ENCODE measurements at places on chromosomes 1 and 21.

DNA sequence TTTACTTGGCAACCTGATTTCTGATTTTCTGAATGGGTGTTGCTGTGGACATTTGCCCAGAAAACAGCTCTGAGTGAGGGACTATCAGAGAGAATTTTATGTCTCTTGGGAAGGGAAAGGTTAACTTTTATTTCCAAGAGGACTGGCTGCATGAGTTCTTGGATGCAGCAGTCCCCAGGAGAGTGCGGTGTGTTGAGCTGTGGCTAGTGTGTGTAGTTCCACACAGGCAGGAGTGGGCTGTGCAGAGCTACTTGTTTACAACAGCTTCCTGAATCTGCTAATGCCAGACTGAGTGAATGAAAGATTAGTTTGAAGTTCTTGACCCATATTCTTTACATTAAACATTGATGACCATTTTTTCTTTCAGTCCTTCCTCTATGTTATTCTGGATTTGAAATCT, 41.0 kb upstream of the APOBEC4 start:
- no peak for DNase-seq

GRCh38 chr1:169201084-169201619, 94.7 kb downstream of the ATP1B1 start:
- DNase-seq, result no peak

DNA sequence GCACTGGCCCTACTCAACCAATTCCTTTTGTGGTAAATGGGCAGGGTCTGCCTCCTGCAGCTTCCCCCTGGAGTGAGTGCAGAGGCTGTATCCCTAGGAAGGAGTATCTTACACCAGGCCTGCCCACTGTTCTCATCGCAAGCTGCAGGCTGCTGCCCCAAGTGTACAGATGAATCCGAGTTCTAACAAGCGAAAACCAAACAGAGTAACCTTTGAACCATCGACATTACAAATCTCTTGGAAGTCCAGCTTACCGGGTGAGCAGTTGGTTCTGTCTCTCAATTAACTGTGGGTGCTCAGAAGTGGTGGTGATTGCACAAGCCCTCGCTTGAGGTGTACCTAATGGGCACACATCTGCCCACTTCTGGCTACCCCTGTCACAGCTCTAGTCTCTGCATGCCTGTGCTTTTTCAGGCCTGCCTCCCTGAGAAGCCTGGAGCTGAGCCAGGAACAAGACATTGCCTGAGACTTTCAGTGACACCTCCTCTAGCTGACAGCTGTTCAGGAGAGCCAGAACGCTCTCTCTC, 22.7 kb downstream of the INAVA start:
- DNase-seq, result no peak

GRCh38 chr1:24929398-24930259, 447 bp downstream of the RUNX3 start:
- DNase-seq, result peak; percentile 47

DNA sequence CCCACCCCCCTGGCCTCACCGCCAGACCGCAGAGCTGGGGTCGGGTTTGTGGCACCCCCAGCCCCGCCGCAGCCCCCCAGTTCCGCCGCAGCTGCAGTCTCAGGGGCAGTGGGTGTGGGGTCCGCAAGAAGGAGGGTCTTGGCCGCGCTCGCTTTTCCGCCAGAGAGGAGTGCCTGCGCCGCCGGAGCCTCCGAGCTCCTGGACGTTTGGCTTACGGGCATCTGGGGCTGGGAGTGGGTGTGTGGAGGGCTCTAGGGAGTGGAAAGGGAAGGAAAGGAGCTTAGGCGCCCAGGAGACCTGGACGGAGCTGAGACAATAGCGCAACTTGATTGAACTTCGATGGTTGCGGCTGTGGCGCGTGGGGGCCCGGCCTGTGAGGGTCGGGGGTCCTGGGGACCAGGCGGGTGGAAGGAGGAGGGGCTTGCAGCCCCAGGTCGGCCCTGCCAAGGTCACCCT, 88.8 kb upstream of the IPO9 start:
- DNase-seq, result no peak

GRCh38 chr1:222967466-222968240, 152.8 kb downstream of the DISP1 start:
- no peak for DNase-seq

GRCh38 chr1:173161510-173162221, 45.5 kb downstream of the TNFSF4 start:
- no peak for DNase-seq

- DNase-seq, result no peak
Observed at GRCh38 chr1:43492826-43493225, 37.9 kb upstream of the PTPRF start.

GRCh38 chr1:22418312-22418711, 33.3 kb upstream of the ZBTB40 start:
- DNase-seq, result no peak

DNA sequence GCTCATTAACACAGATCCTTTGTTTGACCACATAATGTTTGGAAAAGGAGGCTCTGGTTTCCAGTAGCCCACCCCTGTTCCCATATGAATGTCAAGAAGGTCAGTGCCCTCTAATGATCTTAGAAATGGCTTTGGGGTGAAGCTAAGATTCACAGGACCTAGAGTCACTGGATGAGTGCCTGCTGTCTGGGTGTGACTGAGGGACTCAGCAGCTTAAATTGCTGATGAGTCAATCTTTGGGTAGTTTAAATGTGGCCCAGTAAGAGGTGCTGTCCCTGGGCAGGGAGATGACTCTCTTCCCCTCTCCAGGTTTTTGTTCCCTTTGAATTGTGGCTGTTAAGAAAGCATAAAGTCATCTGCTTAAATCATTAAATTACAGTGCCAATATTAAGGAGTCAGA, 50.6 kb downstream of the L1TD1 start:
- DNase-seq, result no peak

DNA sequence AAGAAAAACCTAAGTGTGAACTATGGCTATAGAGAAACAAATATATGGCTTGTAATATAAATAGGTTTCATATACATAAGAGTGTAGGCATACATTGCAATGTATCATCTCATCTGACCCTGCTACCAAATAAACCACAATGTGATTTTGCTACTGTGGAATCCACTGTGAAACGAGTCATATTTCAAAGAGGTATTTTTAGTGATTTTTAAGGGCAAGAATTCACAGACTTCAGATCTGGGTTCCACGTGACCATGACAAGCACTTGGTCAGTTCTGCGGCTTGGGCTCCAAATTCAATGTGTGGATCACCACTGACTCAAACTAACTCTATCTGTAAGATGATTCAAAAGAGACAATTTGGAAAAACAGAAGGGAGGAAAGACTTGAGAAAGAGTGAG, 147.0 kb upstream of the ERG start:
- no peak for DNase-seq

GRCh38 chr1:234686035-234686434, 76.1 kb upstream of the IRF2BP2 start:
- no peak for DNase-seq

DNA sequence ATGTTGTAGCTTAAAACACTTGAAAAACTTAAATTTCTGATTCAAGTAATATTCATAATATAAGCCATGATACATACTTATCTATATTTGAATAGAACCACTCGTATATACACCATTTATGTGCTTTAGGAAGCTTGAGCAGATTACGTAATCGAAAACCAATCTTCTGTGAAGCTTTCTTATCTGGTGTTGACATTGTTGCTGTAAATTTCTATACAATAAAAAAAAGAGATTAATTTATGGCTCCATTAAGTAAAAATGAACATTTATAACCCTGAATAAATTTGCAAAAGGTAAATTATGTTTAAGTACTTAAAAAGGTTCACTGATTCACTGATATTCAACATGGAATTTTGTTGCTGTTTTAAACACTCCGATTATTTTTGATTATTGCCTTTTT, 21.4 kb downstream of the LIN9 start:
- no peak for DNase-seq

DNA sequence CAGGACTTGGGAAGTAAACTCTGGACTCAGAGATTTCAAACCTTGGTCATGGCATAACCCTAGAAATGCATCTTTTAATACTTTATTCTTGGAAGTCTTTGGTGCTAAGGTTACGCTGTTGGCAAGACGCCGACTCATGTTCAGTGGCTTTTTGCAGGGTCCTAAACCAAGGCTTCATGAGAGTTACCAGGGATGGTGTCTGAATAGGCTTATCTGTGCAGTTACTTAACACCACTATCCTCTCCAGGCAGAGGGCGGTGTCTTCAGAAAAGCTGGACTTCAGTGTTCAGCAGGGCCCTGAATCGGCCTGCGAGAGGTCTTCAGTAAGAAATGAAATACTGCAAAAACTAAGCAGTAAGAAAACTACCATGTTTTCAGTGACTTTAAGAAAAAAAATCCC, 58.3 kb downstream of the SIM2 start:
- no peak for DNase-seq

DNA sequence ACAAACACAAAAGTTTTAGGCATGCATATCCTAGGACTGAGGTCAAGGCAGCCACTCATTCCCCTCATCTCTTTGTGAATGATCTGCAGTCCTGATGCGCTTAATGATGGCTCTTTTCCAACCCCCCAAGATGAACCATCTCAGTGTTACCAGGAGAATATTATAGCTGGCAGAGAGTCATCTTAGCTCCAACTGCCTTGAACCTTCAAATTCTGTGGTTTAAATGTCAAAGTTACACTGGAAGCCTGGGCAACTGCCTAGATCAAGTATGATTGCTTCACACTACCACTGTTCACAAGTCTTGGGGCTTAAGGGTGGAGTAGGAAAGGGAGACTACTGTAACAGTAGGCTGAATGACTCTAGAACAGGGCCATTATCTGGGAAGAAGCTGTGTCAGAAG, 8.0 kb upstream of the MYBPHL start:
- DNase-seq, result no peak

DNA sequence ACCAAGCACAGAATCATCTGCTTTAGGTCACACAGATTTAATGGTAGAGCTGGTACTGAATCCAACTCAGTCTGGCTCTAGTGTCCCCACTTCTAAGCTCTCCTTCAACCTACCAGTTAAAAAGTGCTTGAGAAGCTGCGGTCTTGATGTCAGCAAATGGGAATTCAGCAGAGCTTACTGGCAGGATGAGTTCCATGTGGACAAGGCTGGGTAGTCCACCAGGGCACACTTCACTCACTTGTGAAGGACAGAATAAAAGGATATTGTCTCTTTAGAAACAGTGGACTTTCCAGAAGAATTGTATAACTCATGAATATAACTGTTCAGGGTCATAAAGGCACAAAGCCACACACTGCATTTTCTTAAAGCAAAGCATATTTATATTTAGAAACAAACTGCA, 35.1 kb upstream of the GUCA2B start:
- DNase-seq, result no peak

DNA sequence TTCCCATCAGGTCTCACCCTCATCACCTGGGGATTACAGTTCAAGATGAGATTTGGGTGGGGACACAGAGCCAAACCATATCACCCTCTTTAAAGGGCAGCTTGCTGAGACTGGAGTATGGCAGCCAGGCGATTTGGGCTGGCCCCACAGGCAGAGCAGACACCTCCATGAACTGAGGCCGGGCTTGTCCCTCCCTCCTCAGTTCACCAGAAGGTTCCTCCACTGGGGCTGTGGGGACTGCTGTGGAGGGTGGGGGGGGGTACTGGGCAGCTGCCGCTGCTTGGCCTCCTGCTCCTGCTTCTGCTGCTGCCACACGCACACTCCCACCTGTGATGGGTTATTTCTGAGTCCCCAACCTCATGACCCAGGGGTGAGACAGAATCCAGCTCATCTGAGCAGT, 53.9 kb upstream of the PDE9A start:
- DNase-seq, result no peak

- DNase-seq, result peak; percentile 41
Observed at GRCh38 chr21:35428489-35428888, 379.4 kb upstream of the RUNX1 start.

DNA sequence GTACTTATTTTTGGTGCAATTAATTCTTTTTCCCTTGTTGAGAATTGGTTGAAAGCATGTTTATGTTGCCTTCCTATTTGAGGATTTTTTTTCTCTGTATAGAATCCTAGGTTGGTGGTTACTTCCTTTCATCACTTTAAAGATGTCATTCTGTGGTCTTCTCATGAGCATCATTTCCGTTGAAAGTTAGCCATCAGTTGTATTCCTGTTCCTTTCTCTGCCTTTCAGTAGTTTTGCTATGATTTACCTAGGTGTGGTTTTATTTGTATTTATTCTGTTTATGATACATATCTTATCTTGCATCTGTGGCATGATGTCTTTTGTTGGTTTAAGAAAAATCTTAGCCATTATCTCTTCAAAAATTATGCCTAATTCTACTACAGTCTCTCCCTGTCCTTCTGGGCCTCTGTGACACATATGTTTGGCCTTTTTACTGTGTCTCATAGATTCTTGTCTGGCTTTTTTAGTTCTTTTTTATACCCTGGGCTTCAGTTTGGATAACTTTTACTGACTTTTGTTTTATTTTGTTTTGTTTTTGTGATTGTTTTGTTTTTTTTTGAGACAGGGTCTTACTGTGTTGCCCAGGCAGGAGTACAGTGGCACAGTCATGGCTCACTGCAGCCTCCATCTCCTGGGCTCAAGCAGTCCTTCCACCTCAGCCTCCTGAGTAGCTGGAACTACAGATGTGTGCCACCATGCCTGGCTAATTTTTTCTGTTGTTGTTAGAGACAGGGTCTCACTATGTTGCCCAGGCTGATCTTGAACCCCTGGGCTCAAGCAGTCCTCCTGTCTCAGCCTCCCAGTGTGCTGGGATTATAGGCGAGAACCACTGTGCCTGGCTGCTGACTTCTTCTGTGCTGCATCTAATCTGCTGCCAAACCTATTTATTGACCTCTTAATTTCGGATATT, 24.1 kb downstream of the PTGFRN start:
- no peak for DNase-seq

DNA sequence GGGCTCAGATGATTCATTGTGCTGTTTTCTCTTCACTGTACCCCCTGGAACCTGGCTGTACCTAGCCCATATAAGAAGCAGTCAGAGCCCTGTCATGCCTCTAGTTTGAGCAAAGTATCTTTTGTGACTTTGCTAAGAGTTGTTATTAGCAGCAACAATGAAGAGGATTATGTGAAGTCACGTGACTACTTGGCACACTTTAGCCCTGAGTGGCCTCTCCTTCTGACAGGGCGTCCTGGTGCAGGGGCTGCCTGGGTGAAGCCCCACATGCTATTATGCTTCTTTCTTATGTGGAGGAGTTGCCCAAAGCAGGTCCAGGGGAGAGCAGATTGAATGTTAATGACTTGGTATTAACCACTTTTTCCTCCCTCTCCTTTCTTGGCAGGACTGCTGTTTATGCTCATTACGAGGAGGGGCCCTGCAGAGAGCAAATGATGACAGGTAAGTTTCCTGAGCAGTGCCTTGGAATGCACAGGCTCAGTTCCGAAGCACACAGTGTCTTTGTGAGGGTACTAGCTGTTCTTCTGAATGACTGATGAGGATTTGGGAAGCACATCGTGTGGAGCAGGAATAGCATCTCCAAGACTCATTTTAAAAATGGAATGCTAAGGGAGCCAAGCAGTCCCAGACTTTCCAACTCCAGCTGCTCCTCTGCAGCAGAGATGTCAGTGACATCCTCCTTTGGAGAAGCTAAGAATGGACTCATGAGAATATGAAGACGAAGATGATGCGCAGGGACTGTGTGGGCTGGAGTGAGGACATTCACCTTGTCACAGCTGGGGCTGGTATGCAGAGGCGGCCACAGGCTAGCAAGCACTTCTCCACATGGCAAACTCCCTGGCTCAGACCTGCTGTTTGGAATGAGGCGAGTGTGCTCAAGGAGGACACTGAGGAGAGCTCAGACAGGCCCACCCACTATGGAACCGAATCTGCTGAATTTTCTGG, 15.2 kb upstream of the ST3GAL3 start:
- DNase-seq, result no peak

- DNase-seq, result no peak
Observed at GRCh38 chr1:201369209-201369608, 8.3 kb downstream of the TNNT2 start.

GRCh38 chr1:32991819-32992488, 27.3 kb upstream of the RNF19B start:
- no peak for DNase-seq

Data from activated CD8-positive, alpha-beta memory T cell treated with anti-CD3 and anti-CD28 coated beads, Interleukin-2, amount 50 U/mL, for 4 hours (primary cell).